Activated CD8-positive, alpha-beta T cell treated with anti-CD3 and anti-CD28 coated beads for 36 hours (primary cell): ENCODE measurements at places on chromosomes 6 and 20.

DNA sequence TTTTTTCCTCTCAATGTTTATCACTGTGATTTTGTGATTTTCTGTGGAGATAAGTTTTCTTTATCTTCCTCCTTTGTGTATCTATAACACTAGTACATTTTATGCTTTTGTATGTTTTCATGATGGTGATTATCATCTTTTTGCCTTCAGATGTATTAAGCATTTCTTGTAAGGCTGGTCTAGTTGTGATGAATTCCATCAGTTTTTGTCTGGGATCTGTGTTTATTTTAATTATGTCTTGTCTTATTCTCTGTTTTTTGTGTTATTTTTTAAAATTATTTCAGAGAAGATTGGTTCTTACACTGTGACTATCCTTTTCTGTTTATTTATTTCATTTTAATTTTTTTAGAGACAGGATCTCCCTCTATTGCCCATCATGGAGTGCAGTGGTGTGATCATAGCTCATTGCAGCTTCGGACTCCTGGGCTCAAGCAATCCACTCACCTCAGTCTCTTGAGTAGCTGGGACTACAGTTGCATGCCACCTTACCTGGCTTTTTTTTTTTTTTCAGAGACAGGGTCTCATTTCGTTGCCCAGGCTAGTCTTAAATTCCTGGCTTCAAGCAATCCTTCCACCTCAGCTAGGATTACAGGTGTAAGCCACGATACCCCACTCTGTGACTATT is 187.4 kb downstream of the SLC16A10 start:
- H3K4me1 ChIP-seq, result peaks cover 9% of the 10 kb centered on the region
- no peak for DNase-seq
- H3K27me3 ChIP-seq, result no peaks in the 10 kb centered on the region
- no peak overlapping the region for H3K27ac ChIP-seq
- H3K4me3 ChIP-seq, result no peak overlapping the region

DNA sequence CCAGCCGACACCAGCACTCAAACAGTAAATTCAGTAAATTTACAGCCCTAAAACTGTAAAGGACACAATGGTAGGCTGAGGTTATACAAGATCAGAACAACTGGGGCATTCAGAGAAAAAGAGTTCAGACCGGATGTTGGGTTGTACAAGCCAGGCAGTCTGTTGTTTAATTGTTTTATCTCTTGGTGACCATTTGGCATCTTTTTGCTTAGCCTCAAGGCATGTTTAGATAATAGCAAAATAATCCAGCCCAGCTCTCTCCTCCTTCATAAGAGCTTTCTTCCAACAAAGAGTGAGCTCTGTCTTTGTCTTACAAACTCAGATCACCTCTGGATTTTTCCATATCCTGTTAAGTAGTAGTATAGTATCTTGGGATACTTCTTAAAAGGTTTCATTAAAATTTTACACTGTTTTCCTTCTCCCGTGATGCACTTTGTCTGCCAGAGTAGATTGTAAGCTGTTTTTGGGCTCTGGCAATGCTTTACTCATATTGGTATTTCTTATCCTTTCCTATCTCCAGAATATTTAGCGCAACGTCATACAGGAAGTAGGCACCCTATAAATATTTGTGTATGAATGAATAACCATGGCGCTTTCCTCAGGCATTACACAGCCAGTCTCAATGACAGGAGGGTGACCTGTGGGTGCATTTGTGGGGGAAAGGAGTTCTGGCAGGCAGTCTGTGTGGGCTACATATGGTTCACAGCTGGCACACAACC is 35.6 kb upstream of the TRAM2 start:
- H3K4me1 ChIP-seq, result no peaks in the 10 kb centered on the region
- DNase-seq, result no peak
- H3K27ac ChIP-seq, result no peak overlapping the region
- no peak overlapping the region for H3K4me3 ChIP-seq
- no peaks in the 10 kb centered on the region for H3K27me3 ChIP-seq

GRCh38 chr6:37174515-37175331 is 4.8 kb downstream of the PIM1 start:
- no peak for DNase-seq
- peaks cover 68% of the 10 kb centered on the region for H3K36me3 ChIP-seq
- peak overlapping the region; percentile 84 for H3K4me3 ChIP-seq

GRCh38 chr6:87184762-87185250 is 29.4 kb downstream of the ZNF292 start:
- no peak overlapping the region for H3K4me3 ChIP-seq
- H3K4me1 ChIP-seq, result peaks cover 73% of the 10 kb centered on the region
- no peak for DNase-seq
- no peaks in the 10 kb centered on the region for H3K27me3 ChIP-seq
- H3K27ac ChIP-seq, result peak overlapping the region; percentile 57

GRCh38 chr6:130118236-130118635 is 99.9 kb downstream of the L3MBTL3 start:
- no peak overlapping the region for H3K4me3 ChIP-seq
- DNase-seq, result no peak
- H3K36me3 ChIP-seq, result peaks cover 21% of the 10 kb centered on the region
- H3K4me1 ChIP-seq, result peaks cover 10% of the 10 kb centered on the region
- no peak overlapping the region for H3K27ac ChIP-seq

- H3K27me3 ChIP-seq, result peaks cover 4% of the 10 kb centered on the region
- H3K4me1 ChIP-seq, result no peaks in the 10 kb centered on the region
- H3K27ac ChIP-seq, result no peak overlapping the region
These were observed 69.7 kb downstream of the RFPL4B start for GRCh38 chr6:112416866-112417265.

DNA sequence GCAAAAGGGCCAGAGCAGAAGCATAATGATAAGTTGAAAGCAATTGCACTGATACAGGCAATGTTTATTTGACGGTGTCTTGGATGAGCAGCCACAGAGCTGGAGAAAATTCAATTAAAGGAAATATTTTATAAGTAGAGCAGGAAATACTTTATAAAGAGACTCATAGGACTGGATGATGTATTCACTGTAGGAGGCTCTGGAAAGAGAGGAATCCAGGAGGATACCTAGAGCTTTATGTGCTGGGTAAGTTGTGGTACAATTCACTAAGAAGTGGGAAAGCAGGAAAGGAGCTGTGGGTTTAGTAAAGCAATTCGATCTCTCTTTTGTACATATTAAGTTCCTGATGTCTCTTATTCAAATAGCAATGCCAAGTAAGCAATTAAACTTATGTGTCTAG is 86.3 kb downstream of the C6orf118 start:
- no peaks in the 10 kb centered on the region for H3K27me3 ChIP-seq
- no peak overlapping the region for H3K4me3 ChIP-seq
- DNase-seq, result no peak

- H3K27me3 ChIP-seq, result no peaks in the 10 kb centered on the region
- DNase-seq, result no peak
- H3K4me1 ChIP-seq, result no peaks in the 10 kb centered on the region
- H3K4me3 ChIP-seq, result no peak overlapping the region
- H3K36me3 ChIP-seq, result no peaks in the 10 kb centered on the region
- H3K27ac ChIP-seq, result no peak overlapping the region
These were observed 144.6 kb downstream of the LRFN2 start for GRCh38 chr6:40442591-40442990.

DNA sequence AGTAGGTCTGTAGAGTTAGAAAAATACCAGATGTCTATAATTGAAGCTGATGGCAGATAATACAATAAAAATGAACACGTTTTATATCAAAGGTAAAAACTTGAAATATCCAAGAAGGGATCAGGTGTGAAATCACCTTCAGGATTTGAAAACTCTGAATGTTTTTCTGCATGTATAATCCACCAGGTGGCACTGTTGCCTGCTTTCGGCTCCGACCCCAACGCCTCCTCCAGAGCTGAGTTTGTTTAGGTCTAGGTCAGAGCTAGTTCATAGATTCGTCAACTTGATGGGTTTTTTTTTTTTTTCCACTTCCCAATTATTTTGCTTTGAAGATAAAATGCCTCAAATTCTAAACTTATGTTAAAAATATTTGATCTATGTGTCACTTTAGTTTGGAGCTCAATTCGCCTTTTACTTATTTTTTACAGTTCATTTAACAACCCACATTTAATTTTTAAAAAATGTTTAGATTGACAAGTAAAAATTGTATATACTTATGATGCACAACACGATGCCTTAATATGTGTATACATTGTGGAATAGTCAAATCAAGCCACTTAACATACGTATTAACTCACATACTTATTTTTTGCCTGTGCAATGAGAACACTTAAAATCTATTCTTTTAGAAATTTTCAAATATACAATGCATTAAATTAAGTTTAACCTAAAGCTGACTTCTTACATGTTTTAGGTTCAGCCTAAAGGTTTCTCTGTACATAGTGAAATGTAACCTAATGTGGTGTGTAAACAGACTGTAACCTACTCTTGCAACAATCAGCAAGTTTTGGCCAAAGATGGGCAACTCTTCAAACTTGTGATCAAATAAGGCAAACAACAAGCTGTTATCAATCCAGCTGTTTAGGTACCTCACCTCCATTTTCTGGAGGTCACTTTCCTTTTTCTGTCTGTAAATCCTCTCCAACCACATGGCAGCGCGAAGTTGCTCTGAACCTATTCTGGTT is 39.4 kb upstream of the ENPP4 start:
- H3K27me3 ChIP-seq, result peaks cover 24% of the 10 kb centered on the region
- H3K27ac ChIP-seq, result no peak overlapping the region
- peaks cover under 1% of the 10 kb centered on the region for H3K36me3 ChIP-seq
- DNase-seq, result peak; percentile 76
- H3K4me1 ChIP-seq, result peaks cover 4% of the 10 kb centered on the region

DNA sequence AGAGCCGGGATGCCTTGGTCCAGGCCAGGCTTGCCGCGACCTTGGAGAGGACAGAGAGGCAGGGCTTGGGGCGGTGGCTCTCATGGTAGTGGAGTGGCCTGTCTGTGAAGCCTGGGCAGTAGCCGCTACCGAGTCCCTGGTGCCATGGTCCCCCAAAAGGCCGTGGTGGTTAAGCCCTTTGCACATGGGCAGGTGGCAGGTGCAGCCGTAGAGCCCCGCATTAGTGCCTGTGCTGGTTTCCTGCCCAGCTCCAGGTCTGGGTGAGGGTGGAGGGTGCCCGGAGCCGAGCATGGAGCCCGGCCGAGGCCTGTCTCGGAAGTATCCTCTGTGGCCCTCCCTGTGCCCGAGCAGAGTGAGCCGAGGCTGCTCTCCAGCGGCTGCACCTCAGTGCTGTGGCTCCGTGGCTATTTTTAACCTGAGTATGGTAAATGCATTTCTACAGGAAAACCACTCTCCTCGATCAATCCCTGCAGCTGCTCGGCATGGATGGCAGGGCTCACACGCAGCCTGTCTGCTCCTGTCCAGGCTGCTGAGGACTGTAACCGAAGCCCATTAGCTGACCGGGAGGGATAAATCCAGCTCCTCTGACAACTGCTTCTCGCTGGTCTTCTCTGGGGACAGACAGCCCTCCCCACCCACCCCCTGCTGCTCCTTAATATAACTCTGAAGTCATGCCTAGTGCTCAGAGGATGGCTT is 36.3 kb upstream of the GATA5 start:
- no peaks in the 10 kb centered on the region for H3K36me3 ChIP-seq
- no peak overlapping the region for H3K4me3 ChIP-seq
- no peak overlapping the region for H3K27ac ChIP-seq
- DNase-seq, result no peak

DNA sequence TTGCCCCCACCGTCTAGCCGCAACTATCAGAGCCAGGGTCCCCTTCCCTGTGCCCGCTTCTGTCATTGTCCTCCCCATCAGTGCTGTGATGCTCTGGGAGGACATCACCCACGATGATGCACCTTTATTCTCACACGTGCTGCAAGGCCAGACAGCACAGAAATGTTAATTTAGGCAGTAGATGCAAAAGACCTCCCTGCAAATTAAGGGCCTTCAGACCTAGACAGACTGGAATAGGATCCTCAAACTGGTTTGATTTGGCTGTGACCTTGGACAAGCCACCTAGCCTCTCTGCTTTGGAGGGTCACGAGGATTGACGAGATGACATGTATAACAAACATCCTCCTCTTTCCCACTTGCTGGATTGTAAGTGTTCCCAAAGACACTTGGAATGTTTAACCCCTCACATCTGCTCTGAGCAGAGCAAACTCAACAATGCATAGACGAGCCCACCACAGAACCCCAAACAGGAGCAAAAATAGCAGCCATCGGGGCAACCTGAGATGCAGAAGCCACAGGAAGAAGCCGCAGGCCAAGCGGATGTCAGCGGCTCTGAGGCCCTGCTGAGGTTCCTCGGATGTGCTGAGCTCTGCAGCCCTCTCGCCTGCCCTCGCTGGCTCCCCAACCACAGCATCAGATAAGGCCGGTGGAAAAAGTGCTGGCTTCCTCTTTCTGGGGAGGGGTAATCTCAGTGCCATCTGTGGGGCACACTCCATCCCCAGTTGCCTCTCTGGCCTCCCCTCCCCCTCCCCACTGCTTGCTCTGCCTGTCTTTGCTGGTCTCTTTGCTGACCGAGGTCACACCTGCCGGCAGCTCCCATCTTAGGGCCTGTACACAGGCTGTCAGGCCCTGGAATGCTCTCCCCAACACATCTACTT is 35.3 kb downstream of the TOX2 start:
- DNase-seq, result peak; percentile 91
- peaks cover 72% of the 10 kb centered on the region for H3K4me1 ChIP-seq
- H3K27me3 ChIP-seq, result peaks cover 46% of the 10 kb centered on the region
- no peaks in the 10 kb centered on the region for H3K36me3 ChIP-seq
- H3K27ac ChIP-seq, result peak overlapping the region; percentile 39

DNA sequence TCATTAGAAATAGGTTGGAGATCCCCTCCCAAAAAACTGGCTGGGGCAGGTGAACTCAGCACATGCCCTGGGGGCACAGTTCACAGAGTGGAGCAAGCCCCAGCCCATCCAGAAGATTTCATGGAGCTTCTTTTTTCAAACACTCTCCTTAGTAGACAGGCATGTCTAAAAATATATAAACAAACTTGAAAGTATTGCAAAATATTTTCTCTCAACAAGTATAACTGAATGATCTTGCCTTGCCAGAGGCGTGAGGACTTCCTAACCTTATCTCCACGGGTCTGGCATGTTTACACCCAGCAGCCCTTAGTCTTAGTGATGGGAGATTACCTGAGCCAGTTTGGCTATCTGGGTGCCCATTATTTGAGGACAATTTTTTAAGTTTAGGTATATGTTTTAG is 107.1 kb downstream of the QRSL1 start:
- H3K4me1 ChIP-seq, result no peaks in the 10 kb centered on the region
- no peak for DNase-seq
- no peaks in the 10 kb centered on the region for H3K36me3 ChIP-seq
- no peak overlapping the region for H3K4me3 ChIP-seq
- H3K27me3 ChIP-seq, result peaks cover 12% of the 10 kb centered on the region

GRCh38 chr6:149242883-149243282 is 74.6 kb upstream of the TAB2 start:
- no peak for DNase-seq
- peaks cover 6% of the 10 kb centered on the region for H3K36me3 ChIP-seq
- no peaks in the 10 kb centered on the region for H3K27me3 ChIP-seq

DNA sequence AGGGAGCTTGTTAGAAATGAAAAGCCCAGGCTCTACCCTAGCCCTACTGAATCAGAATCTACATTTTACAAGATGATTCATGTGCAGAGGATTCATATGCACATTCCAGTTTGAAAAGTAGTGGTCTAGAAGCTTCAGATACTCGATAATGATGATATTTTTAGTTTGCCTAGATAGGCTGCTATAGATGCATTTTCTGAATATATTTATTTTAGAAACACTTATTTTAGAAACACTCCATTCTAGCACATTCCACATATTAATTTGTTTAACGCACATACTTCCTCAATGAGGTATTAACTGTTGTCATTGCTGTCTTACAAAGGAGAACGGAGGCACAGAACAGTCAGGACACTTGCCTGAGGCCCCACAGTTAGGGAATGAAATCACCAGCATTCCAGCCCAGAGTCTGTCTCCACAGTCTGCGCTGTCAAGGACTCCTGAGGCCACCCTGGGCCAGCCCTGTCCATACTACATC is 64.4 kb downstream of the SNAP25 start:
- H3K4me3 ChIP-seq, result no peak overlapping the region
- H3K27me3 ChIP-seq, result peaks cover 10% of the 10 kb centered on the region
- DNase-seq, result no peak
- no peaks in the 10 kb centered on the region for H3K36me3 ChIP-seq

GRCh38 chr6:4943716-4944115 is 60.1 kb downstream of the RPP40 start:
- no peak for DNase-seq
- H3K27me3 ChIP-seq, result no peaks in the 10 kb centered on the region
- H3K36me3 ChIP-seq, result peaks cover 13% of the 10 kb centered on the region
- no peak overlapping the region for H3K27ac ChIP-seq
